ENCODE measurements at places on chromosomes 3 and 15.

DNA sequence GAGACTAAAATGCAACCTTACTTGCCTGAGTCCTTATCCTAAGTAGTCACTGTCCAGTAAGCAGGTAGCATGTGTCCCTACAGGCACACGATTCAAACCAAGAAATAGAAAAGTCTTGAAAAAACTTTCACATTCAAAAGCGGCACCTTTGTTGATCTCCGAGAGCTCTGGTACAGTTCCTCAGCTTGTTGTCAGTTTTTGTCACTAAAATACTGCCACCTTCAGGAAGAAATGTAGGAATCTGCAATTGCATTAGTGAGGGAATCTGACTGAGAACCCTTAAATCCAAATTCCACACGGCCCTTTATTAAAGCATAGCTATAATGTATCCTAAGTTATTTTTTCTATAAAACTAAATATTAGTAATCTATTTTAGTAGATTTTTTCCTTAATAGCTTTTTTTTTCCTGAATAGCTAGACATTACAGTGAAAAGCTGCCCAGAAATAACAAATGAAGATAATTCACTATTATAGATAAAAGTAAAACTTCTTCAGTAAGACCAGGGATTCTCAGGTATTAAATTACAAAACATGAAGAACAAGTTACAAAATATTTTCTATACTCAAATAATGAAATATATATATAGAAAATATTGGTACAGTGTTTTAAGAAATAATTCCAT, 44.0 kb downstream of the CCDC54 start:
- no peak for DNase-seq

GRCh38 chr15:67843571-67844387, 3.9 kb upstream of the RNU6-1 start:
- DNase-seq: no peak

GRCh38 chr3:22045882-22046281, 294.9 kb upstream of the ZNF385D start:
- DNase-seq: no peak

- DNase-seq: no peak
Observed at GRCh38 chr15:34436126-34436955, 1.3 kb downstream of the GOLGA8A start.

GRCh38 chr3:146395164-146395563, 74.2 kb downstream of the PLSCR2 start:
- no peak for DNase-seq

Measured in amygdala (tissue), 56 donors.